ENCODE measurements at places on chromosomes 11 and 22.

DNA sequence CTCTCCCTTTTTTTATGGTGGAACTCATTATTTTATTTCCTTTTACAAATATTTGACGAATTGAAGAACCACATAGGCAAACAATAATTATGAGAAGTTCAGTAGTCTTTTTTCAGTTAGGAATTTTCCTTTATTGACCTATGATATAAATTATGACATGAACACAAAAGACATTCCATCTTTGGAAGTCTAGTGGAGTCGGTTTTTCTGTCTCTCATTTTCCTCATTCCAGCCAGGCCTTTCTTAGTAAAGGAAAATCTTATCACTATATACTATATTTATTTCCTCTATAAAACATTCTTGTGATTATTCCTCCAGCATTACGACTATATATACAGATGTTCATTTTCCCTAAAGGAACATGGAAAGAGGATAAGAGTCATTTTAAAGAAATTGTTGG, 1046.1 kb downstream of the DLG2 start:
- no peak for DNase-seq

DNA sequence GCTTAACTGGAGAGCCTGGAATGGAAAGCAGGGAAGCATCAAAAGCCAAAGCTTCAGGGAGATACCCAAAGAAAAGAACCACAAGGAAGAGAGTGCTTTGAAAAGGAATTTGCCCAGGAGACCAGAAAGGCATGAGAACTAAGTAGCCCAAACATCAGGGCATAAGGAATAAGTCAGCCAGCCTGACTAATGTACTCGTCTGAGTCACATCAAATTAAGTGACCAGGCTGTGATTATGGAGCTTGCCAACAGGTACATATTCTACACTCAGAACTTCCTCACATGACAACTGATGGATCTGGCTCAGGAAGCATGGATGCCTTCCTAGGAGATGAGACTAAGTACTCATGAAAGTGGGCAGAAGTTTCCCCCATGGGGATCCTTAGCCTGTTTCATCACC, 366.7 kb downstream of the BUD13 start:
- DNase-seq: no peak

GRCh38 chr22:30247561-30247960, 1.0 kb upstream of the LIF start:
- DNase-seq: no peak

GRCh38 chr11:44002191-44003093, 45.3 kb upstream of the ACCSL start:
- no peak for DNase-seq

GRCh38 chr11:2582351-2582945, 117.3 kb downstream of the KCNQ1OT1 start:
- DNase-seq: no peak

- DNase-seq: no peak
Observed at GRCh38 chr22:26321469-26321913, 107.6 kb upstream of the ASPHD2 start.

DNA sequence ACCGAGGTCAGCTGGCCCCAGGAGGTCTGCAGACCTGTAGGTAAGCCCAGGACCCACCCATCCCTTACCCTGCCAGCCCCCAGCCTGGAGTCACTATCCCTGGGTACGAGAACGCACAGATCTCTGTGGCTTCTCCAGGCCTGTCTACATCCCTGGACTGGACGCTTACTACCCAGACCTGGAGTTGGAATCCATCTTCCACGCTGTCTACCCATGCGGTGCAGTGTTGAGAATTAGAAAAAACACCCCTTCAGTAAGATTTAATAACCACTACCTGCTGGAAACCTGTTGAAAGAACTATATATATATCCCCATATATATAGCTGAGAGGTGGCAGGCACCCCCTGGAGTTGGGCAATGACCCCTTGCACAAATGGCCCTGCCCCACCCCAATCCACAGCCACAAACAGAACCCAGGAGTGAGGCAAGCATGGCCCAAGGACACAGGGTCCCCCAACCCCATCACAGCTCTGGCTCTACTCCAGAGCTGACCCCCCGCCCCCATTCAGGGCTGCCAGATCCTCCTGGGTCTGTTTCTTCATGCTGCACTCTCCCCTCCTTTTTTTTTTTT, 17.7 kb upstream of the RGL4 start:
- no peak for DNase-seq

DNA sequence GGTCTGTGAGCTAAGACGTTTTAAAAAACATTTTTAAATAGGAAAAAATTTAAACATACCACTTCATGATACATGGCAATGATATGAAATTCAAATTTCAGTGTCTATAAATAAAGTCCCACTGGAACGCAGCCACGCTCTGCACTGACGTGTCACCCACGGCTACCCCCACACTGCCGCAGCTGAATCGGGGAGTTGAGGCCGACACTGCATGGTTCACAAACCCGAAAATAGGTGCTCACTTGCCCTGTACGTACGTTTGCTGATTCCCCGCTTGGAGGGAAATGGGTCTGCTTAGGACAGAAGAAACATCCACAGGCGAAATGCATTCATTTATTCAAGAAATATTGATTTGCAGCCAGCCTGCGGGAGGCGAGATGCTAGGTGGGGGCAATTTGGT, 1342.3 kb downstream of the TBC1D22A start:
- DNase-seq: no peak

DNA sequence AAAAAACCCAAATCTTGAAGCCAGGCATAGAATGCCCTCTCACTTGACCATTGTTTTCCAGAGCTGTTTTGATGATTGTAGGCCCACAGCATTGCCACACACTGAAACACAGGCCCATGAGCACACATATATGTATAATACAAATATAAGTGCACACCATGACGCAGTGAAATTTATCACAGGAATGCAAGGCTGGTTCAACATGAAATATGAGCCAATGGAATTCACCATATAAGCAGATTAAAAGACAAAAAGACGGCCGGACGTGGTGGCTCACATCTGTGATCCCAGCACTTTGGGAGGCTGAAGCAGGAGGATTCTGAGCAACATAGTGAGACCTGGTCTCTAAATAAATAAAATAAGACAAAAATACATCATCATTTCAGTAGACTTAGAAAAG, 9.4 kb upstream of the RNH1 start:
- DNase-seq: no peak

GRCh38 chr22:46229701-46230100, 20.4 kb downstream of the CDPF1 start:
- DNase-seq: no peak

DNA sequence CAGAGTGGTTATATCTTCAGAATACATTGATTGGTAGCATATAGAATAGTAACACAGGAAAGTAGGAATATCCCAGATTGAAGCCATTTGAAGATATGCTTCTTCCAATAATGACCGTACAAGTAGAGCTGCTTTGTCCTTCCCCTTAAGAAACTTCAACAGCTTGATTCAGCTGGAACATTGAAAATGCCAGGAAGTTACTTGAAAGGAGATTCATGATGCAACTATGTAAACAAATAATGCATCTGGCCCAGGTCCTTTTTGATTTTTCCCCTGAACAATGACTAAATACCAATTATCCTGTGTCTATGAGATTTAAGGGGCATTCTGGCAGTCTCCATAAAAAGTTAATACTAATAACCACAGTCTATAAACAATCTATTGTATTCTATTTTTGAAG, 3.0 kb downstream of the DKK3 start:
- no peak for DNase-seq

- DNase-seq: no peak
Observed at GRCh38 chr11:92295175-92296137, 70.8 kb downstream of the FAT3 start.

GRCh38 chr11:122113836-122114825, 1.9 kb downstream of the BLID start:
- no peak for DNase-seq

- no peak for DNase-seq
Observed at GRCh38 chr11:71248656-71249055, 3.7 kb downstream of the SHANK2 start.

DNA sequence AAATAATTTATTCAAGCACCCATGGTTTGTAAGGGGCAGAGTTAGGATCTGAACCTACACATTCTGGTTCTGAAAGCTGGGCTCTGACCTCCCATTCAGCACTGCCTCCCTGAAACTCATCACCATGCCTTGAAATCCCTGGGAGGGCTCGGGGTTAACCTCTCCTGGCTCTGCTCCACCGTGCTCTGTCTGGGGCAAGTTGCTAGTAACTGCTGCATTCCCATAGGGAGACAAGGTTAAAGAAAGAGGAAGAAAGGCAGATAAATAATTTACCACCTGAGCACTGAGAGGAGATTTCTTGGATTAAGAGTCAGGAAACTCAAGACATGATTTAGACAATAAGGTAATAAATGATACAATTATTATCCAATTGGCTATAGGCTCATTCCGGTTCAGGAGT, 199.3 kb downstream of the KIF18A start:
- DNase-seq: no peak

DNA sequence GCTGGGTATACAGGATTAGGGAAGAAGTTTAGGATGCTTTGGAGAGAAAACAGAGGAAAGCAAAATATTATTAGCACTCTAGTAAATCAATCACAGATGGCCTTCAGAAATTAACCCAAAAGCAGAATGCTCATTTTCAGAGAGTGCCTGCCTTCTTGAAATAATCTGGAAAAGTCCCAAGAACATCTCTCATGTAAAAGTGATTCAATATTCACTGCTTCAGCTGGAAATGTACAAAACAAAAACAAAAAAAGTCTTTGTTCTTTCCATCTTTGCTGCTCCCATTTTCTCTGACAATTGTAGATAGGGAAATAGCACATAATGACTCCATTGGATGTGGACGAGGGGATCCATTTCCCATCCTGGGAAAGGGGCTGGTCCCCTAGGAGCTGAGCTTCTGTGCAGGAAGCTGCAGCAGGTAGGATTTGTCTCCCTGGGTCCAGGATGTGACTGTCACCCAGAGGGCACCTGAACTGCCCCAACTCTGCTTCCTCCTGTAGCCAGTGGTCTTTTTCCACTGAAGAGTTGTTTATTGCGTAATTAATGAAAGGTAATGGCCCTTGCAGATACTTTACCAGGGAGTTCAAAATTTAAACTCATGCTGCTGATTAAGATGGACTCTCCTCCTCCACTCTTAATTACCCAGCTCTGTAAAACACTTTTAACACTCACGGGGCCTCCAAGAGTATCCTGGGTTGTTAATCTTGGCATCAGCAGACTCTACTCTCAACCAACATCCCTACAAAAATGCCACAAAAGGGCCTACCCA, 57.9 kb downstream of the SC5D start:
- no peak for DNase-seq

Data from stimulated activated CD4-positive, alpha-beta T cell treated with anti-CD3 and anti-CD28 coated beads, Interleukin-1b, Interleukin-23, amount 100 ng/mL, for 1 hour (primary cell).